ENCODE measurements at places on chromosomes 7 and 10. TPM values are rescaled to one million over a fixed set of nuclear protein-coding genes. Genes with fewer than 3 reads are reported as not detected.

- H3K4me1 ChIP-seq = no peaks in the 10 kb centered on the region
- no peaks in the 10 kb centered on the region for H3K27me3 ChIP-seq
- no peaks in the 10 kb centered on the region for H3K36me3 ChIP-seq
- DNase-seq = no peak
Measured at GRCh38 chr7:27966219-27966780, 214.3 kb downstream of the JAZF1 start.

DNA sequence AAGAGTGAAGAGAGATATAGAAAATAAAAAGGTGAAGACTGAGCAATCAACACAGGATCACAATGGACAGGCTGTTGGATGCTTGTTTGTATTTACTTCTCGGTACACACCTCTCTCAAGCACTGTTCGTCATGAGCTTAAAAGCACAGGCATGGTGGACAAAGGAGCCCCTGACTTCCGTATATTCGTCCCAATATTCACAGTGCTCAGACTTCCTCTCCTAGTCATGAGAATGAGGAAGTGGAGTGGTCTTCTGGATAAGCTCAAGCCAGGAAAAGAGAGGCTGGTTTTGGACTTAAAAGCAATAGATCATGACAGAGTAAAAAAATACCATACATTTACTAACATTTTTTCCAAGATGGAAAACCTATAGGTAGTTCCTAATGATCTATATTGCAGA, 172.5 kb downstream of the SORCS1 start:
- H3K27me3 ChIP-seq = no peaks in the 10 kb centered on the region
- H3K4me1 ChIP-seq = no peaks in the 10 kb centered on the region
- H3K27ac ChIP-seq = no peak overlapping the region

- no peak overlapping the region for H3K4me3 ChIP-seq
- H3K27me3 ChIP-seq = no peaks in the 10 kb centered on the region
- peaks cover 5% of the 10 kb centered on the region for H3K4me1 ChIP-seq
- peak overlapping the region; percentile 12 for H3K27ac ChIP-seq
Measured at GRCh38 chr10:7354330-7355047, 56.3 kb downstream of the SFMBT2 start.

Gene PLXNA4
- total RNA-seq = 0.46 TPM

- no peak overlapping the region for H3K4me3 ChIP-seq
- no peaks in the 10 kb centered on the region for H3K4me1 ChIP-seq
- H3K27ac ChIP-seq = no peak overlapping the region
- peaks cover 16% of the 10 kb centered on the region for H3K27me3 ChIP-seq
Measured at GRCh38 chr7:151291206-151291605, 42.7 kb upstream of the SMARCD3 start.

DNA sequence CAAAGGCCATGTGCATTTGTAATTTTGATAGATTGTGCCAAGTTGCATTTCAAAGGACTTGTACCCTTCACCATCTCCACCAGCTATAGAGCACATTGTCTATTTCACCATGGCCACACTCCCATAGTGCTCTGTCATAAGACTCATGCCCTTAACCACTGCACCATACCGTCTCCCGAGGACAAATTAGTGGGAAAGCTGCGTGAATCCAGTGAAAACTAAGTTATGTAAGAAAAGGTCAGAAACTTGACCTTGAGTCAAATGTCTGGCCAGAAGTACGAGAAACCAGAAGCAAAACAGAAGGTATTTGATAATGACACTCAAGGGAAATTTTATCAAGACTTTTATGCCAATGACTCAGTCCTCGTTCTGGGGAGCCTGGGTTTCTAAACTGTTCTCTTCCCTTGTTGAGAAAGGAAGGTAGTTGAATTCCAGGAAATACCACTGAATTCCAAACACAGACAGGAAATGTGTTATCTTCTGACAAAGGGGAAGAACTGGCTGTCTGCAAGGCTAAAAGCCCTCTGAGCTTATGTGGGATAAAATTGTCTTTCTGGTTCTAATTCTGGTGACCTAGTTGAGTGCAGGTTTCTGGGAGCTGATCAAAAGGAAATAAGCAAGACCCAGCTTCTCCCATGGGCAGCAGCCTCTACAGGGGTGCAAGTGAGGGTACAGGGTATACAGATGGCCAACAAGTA, 49.7 kb downstream of the CDK1 start:
- H3K27ac ChIP-seq = peak overlapping the region; percentile 81
- peaks cover 13% of the 10 kb centered on the region for H3K4me1 ChIP-seq
- H3K4me3 ChIP-seq = no peak overlapping the region
- no peaks in the 10 kb centered on the region for H3K36me3 ChIP-seq

GRCh38 chr10:112698133-112698817, 251.3 kb downstream of the VTI1A start:
- no peaks in the 10 kb centered on the region for H3K27me3 ChIP-seq
- H3K4me3 ChIP-seq = no peak overlapping the region
- no peak overlapping the region for H3K27ac ChIP-seq
- no peak for DNase-seq

DNA sequence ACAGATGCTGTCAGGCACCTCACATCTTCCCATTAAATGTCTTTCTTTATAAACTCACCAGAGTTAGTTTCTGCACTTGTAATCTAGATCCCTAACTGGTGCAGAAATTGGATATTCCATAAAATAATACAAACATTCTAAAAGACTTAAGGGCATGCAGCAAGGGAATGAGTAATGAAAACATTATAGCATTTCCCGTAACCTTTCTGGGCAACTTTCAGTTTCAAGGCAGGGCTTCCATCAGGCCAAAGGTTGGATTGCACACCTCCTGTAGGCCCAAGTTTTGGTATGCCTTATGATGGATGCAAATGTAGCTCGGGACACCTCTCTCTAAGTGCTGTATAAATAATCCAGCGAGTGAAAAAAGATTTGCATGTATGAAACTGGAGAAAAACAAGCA, 129.9 kb upstream of the LYZL2 start:
- no peak overlapping the region for H3K27ac ChIP-seq
- no peaks in the 10 kb centered on the region for H3K4me1 ChIP-seq
- H3K27me3 ChIP-seq = no peaks in the 10 kb centered on the region
- no peak for DNase-seq
- peaks cover 2% of the 10 kb centered on the region for H3K36me3 ChIP-seq

Gene MLXIPL
- 23.8 TPM for total RNA-seq

DNA sequence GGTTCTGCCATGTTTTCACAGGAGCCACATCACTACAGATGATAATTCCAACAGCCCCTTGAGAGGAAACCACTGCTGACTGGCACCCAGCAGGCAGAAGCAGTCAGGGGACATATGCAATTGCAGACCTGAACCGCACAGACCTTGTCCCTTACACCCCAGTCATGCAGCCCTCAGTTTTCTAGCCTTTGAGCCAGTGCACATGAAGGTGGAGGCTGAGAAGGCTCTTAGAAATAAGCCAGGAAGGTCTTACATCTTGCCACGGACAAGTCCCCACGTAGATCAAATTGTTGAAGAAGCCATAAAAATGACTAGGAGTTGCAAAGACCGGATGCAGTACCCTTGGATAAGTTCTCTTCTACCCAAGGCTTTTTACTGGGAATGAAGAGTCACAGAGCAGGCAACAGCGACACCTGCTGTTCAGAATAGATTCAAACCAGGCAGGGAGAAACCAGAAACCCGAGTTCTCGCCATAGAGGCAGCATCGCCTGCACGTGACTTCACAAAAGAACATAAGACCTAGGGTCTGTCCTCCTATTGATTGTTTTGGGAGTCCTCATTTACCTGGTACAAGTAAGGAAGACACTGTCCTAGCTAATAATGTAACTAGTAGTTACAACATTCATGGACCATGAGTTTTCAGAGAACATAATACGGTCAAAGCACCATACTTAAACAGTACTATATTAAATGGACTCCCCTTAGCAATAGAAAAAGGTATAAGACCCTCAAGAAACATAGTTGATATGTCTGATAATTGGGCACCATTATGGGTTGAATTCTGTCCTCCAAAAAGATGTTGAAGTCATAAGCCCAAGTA, 11.1 kb downstream of the STEAP1B start:
- no peak overlapping the region for H3K4me3 ChIP-seq
- no peaks in the 10 kb centered on the region for H3K27me3 ChIP-seq
- peak; percentile 82 for DNase-seq
- peaks cover 14% of the 10 kb centered on the region for H3K4me1 ChIP-seq
- H3K36me3 ChIP-seq = no peaks in the 10 kb centered on the region

DNA sequence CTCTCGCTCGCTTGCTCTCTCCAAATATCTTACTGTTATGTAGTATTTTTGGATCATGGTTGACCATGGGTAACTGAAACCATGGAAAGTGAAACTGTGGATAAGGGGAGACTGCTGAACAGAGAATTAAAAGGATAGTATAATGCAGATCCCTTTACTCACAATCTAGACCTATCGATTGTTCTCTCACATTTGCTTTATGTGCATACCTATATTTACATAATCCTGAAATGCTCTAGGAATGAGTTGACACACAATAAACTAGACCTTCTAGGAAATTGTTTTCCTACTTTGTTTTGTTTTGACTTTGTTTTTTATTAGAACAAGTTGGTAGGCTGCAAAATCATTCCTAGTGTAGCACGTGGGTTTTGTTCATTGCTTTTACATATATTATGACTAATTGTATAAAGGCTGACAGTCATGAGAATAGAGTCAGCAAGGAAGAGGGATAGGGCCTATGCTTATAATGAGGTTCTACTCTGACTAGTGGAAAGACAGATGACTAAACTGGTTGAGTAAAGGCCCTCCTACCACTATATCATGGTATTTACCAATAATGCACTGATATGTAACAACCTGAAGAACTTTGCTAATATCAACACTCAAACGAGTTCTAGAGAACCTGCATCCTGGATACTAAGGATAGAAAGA, 175.3 kb upstream of the TARP start:
- H3K36me3 ChIP-seq = no peaks in the 10 kb centered on the region
- no peak for DNase-seq
- H3K4me3 ChIP-seq = no peak overlapping the region
- peaks cover 7% of the 10 kb centered on the region for H3K4me1 ChIP-seq

DNA sequence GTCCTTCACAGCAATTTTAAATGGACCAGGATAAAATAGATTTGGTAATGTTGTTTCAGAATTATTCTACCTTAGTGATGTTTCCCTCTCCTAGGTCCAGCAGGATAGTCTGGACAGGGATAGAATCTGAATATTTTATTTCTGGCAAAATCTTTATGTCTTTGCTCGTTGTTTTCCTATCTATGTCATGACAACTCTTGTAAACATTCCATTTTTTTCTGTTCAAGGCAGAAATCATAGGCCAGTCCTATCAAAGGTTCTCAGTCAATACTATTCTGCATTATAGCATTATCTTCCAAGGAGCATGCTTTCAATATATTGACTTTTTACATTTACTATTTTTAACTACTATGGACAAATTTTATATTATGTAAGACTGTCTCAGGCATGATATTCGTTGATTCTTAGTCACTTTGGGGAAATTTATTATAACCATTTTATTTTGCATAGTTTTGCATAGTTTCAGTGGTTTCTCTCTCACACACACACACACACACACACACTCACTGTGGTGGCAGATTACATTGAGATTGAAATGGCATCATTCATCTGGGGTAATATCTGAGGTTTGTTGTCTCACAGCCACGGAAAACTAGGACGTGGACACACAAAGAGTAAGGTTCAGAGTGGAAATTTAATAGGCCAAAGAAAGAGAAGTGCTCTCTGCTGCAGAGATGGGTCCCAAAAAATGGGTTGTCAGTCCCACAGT, 17.2 kb downstream of the TAS2R60 start:
- DNase-seq = no peak
- no peak overlapping the region for H3K27ac ChIP-seq

GRCh38 chr10:17010363-17011145, 119.1 kb downstream of the CUBN start:
- DNase-seq = no peak
- H3K4me3 ChIP-seq = no peak overlapping the region
- H3K36me3 ChIP-seq = peaks cover 15% of the 10 kb centered on the region
- H3K27ac ChIP-seq = no peak overlapping the region
- H3K4me1 ChIP-seq = no peaks in the 10 kb centered on the region

DNA sequence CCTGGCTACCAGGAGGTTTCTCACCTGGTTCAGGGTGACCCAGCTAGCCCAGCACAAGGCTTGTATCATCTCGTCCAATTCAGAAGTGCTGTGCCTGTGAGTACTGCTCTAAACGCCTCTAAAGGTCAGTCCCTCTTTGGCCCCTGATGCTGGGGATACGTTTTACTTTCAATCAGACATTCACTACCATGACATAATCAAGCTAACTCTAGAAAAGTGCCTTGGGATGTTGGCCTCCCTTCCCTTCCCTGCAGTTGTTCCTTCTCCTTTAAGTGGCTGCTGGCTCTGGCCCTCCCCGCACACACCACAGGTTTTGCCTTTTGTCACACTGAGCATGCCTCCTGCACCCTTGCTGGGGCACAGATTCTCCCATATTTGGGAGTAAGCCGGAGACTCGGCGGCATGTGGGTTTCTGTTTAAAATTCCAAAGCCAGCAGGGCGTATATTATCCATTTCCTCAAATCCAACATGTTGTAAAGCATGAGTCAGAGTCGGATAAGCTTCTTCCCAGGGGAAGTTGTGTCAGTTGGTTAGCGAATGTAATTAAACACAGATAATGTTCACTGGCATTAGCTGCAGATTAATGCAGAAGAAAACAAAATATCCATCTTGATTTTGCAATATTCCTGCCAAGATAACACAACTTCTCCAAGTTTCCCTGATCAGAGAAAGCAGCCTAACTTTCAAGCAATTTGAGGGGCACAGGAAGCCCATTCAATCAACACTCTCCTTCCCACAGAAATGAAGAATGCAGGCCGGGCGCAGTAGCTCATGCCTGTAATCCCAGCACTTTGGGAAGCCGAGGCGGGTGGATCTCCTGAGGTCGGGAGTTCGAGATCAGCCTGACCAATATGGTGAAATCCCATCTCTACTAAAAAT, 31.8 kb upstream of the VCL start:
- no peaks in the 10 kb centered on the region for H3K27me3 ChIP-seq
- H3K27ac ChIP-seq = peak overlapping the region; percentile 100
- peak overlapping the region; percentile 59 for H3K4me3 ChIP-seq
- DNase-seq = peak; percentile 86
- peaks cover 69% of the 10 kb centered on the region for H3K4me1 ChIP-seq

GRCh38 chr10:117130862-117131375, 7.2 kb downstream of the VAX1 start:
- peaks cover 95% of the 10 kb centered on the region for H3K27me3 ChIP-seq
- H3K27ac ChIP-seq = no peak overlapping the region
- no peak for DNase-seq
- no peaks in the 10 kb centered on the region for H3K36me3 ChIP-seq
- H3K4me1 ChIP-seq = peaks cover 49% of the 10 kb centered on the region

Gene ADAM12
- 0.22 TPM for total RNA-seq

GRCh38 chr7:20741801-20742200, 44.9 kb downstream of the SP8 start:
- H3K27me3 ChIP-seq = no peaks in the 10 kb centered on the region
- H3K36me3 ChIP-seq = no peaks in the 10 kb centered on the region
- H3K27ac ChIP-seq = no peak overlapping the region
- H3K4me3 ChIP-seq = no peak overlapping the region

DNA sequence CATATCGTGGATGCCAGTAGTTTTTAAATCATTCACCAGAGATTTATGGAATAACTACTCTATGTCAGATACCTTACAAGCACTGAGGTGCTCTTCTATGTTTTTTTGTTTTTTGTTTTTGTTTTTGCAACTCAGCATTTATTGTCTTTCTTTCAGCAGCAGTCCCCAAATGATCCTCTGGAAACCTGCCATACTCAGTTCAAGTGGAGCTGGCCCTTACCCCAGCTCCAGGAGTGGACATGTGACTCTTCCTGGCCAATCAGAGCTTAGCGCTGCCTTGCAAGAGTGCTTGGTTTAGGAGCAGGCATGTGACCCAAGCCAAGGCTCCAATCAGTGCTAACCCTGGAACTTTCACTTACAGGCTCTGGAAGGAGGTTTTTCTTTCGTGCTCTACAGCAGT, 356.6 kb upstream of the ZMIZ1 start:
- no peaks in the 10 kb centered on the region for H3K36me3 ChIP-seq
- H3K4me3 ChIP-seq = no peak overlapping the region
- DNase-seq = no peak
- peaks cover 14% of the 10 kb centered on the region for H3K27me3 ChIP-seq
- H3K27ac ChIP-seq = no peak overlapping the region
- H3K4me1 ChIP-seq = no peaks in the 10 kb centered on the region
